ENCODE measurements at places on chromosomes 2 and 18.

DNA sequence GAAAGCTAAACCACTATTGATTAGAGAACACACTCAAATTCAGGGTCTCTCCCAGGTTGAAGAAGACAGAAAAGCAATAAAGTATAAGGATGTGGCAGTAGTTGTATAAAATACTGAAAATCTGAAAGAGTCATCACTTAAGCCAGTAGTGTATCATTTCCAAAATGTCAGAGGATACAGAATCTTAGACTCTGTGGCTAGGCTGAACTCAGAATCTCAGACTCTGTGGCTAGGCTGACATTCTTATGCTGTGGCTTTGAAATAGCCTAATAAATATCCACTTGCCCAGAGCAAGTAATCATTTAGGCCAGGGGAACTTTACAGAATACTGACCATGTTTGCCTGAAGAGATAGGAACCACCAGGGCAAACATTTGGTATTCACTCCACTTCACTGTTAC, 13.1 kb downstream of the MCFD2 start:
- no peak for DNase-seq

- no peak for DNase-seq
These were observed 1660.6 kb upstream of the NXPH2 start for GRCh38 chr2:140440815-140441214.

DNA sequence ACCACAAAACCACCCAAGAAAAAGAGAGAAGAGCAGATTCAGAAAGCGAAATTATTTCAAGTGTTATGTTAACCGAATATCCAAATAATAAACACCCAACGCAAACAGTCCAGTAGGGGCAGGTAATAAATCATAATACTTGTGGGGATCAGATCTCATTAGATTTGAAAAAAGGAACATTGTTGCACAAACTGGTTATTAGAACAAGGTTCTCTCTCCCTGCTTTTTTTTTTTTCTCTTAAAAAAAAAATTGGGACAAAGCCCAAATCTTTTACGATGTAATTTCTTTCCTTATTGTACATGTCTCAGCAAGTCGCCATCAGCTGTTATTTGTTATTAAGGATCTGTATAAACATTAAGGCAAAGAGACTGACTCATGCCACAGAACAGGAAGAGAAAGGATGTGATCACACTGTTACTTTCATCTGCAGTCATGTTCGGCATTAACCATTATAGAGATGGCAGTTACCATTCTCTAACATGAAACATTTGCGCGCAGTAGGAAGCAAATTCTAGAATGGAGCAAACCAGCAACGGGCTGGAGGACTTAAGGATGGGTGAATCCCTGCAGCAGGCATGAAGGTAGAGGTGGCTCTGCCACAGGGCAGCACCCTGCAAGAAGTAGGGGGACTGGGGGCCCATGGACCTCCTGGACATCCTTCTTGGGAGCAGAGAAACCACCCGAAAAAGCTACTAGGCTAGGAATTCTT, 42.0 kb downstream of the EPHA4 start:
- DNase-seq = no peak

- DNase-seq = no peak
These were observed 1267.7 kb upstream of the TMEFF2 start for GRCh38 chr2:193462411-193462810.

DNA sequence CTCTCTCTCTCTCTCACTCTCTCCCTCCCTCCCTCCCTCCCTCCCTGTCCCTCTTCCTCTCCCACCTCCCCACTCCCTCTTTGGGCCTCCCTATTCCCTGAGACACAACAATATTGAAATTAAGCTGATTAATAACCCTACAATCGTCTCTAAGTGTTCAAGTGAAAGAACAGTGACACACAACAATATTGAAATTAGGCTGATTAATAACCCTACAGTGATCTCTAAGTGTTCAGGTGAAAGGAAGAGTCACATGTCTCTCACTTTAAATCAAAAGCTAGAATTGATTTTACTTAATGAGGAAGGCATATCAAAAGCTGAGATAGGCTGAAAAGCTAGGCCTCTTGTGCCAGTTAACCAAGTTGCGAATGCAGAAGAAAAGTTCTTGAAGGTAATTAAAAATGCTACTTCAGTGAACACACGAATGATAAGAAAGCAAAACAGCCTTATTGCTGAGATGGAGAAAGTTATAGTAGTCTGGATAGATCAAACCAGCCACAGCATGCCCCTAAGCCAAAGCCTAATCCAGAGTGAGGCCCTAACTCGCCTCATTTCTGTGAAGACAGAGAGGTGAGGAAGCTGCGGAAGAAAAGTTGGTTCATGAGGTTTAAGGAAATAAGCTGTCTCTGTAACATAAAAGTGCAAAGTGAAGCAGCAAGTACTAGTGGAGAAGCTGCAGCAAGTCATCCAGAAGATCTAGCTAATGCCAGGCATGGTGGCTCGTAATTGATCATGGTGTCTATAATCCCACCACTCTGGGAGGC, 21.3 kb downstream of the MALT1 start:
- DNase-seq = no peak

DNA sequence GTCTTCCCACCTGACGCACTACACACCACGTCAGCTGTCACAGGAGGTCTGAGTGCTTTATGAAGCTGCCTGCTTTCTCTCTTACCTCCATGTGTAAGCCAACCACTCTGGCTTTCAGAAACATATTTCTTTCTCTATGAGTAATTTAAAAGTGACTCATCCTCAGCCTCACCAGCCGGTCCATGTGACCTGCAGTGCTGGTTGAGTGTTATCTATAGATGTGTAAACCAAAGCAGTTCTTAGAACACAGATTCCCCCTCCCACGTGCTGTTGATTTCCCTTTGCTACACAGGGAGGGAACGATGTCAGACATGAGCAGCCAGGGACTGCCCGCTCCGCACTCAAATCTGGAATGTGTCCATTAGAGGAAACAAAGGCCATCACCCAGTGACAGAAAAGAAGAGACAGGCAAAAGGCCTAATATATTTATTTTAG, 157.8 kb downstream of the BCL2 start:
- DNase-seq = no peak

DNA sequence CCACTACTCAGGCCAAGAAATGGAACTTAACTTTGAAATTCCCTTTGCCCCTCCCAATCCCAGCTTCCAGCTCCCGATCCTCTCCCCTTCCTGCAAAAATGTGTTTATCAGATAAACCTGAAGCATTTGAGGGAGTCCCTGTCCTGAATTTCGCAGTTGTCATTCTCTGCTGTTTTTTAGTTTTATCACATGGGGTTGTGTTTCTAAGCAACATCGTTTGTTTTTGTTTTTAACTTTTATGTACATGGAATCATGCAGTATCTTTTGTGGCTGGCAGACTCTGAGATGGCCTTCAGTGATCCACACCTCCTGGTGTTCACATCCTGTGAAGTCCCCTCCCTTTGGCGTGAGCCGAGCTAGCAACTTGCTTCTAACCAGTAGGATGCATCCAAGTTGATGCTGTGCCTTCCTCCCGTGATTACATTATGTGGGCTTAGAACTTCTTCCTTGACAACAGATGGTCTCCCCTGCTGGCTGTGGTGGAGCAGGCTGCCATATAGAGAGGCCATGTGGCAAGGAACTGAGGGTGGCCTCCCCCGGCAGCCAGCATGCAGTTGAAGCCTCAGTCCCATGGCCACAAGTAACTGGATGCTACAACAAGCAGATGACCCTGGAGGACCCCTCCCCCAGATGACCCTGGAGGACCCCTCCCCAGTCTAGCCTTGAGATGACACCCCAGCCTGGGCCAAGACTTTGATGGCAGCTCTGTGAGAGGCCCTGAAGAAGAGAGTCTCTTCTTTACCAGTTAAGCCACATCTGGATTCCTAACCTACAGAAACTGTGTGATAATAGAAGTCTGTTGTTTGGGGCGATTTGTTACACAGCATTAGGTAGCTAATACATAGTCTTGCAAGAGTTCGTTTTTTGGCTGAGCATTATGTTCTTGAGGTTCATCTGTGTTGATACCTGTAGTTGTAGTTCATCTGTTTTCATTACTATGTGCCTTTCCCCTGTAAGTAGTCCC, 27.7 kb downstream of the SH3BP4 start:
- DNase-seq = no peak

GRCh38 chr2:60070736-60071489, 482.5 kb downstream of the BCL11A start:
- no peak for DNase-seq

DNA sequence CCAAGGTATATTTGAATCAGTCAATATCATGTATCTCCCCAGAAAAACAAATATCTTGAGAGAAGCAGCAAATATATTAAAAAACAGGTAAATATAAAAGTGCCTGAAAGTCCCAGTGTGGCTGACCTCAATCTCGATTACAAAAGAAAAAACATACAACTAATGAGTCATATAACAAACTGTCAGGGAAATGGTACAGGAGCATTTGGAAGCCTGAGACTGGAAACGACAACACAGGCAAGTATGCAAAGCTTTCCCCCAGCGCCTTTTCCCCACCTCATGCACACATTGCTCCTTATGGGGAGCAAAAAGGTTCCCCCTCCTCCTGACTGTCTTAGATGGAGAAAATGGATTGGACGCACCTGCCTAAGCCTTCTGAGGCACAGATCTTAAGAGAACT, 230.7 kb downstream of the TMX3 start:
- no peak for DNase-seq

- no peak for DNase-seq
These were observed 20.4 kb upstream of the SEMA4C start for GRCh38 chr2:96890252-96890651.

DNA sequence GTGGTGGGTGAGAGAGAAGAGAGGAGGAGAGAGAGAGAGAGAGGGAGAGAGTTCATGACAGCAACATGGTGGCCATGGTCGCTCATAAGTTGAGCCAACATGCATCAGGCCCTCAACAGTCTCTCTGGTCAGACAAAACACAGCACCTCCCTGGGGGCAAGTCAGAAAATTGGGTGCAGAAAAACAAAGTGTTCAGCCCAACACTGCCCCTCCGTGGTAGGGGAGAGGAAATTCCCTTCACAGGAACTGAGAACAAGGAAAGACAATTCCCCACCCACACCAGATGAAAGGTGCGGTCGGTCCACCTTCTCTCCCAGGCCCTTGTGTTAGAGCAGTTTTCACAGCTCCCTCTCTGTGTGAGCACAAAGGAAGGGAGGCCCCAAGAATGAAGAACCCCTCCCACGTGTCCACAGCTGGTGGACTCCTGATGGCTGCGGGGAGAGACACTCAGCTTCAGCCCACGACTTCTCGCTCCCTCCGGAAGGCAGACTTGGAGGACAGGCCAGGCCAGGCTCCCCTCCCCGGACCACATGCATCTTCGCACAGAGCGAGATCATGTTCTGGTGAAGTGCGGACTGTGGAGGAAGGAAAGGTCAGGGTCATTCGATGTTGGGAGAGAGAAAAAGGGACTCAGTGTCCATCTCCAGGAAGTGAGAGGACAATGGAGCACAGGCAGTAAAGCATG, 181.7 kb downstream of the ANAPC1 start:
- no peak for DNase-seq

DNA sequence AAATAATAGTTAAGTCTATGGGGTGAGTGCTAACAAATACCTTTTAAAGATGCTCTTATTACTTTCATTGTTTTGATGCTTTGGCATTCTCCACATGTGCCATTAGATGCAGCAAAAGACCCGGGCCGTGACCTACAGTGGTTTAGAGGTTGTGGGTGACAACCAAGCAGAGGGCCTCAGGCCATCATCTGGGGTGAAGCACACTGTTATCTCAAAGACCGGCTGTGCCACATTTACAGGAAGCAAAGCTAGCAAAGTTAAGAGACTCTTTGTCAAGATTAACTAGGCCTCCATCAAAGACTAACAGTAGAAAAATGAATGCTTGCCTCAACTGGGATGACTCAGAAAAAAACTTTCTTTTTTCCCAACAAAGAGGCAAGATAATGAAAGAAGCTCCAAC, 695.3 kb downstream of the SATB2 start:
- DNase-seq = no peak

DNA sequence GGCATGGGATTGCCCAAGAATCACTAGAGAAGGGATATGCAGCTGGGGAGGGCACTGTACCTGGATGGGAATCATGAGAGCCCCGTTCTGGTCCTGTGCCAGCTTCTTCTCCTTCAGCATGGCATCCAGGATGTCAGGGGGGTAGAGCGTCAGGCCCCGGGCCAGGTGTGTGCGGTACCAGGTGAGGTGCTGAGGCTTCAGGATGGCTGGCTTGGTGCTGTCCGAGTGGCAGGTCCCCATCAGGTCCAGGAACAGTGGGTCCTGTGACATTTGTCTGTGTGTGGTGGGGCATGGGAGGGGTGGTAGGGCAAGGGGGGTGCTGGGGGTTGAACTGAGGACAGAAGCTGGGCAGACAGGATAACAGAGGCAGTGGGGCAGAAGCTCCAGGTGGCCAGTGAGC, 13.2 kb downstream of the CFAP65 start:
- no peak for DNase-seq

DNA sequence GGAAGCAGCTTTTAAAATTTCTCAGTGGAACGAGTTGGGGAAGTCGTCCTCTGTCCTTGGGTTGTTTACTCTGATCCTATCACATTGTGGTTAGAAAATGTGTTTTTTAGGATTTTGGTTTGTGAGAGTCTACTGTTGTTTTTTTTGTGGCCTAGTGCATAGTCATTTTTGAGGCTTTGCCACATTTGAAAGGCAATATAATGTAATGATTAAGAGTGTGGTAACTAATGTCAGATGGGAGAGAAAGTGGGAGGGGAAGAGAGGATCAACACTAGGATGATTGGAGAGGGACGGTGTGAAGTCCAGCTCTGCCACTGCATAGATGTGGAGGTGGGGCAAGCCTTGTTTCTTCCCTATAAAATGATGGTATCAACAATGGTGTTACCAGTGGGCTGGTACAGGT, 8.5 kb downstream of the SP140L start:
- no peak for DNase-seq

- no peak for DNase-seq
These were observed 68.7 kb downstream of the DIS3L2 start for GRCh38 chr2:232030229-232030628.

DNA sequence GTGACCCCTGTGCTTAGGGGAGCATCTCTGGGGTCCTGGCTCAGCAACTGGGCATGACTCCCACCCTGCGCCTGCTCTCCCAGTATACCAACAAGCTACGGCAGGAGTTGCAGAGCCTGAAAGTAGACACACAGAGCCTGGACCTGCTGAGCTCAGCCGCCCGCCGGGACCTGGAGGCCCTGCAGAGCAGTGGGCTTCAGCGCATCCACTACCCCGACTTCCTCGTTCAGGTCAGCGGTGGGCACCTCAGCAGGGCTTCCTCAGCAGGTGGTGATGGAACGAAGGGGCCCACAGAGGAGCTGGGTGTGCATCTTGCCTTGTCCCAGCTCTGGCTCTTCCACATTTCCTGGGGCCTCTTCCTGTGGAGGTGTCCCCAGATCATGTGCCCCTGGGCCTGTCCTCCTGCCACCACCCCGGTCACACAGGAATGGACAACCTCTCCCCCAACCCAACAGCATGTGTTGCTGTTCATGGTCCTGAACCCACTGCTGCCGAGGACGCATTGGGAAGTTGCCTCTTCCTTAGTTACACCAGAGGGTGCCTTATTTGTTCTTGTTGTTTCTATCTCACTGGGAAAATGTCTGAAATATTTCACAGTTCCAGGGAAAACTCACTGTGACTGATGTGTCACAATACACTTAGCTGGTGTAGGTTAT, 10.8 kb downstream of the PROM2 start:
- no peak for DNase-seq

- DNase-seq = no peak
These were observed at the start of gene CCDC178 for GRCh38 chr18:33440060-33441043. CCDC178 (minus strand) TSS chr18:33440721; CDS start chr18:33412088, 28,633 bp downstream.

GRCh38 chr2:81598453-81598852, 1293.9 kb upstream of the LRRTM1 start:
- DNase-seq = no peak

Measured in amygdala (tissue), 56 donors.